Mesendoderm (in vitro differentiated cells): ENCODE measurements at places on chromosomes 16 and 17.
A peak's percentile ranks its signal among the peaks of the same experiment; 100 is the strongest.

DNA sequence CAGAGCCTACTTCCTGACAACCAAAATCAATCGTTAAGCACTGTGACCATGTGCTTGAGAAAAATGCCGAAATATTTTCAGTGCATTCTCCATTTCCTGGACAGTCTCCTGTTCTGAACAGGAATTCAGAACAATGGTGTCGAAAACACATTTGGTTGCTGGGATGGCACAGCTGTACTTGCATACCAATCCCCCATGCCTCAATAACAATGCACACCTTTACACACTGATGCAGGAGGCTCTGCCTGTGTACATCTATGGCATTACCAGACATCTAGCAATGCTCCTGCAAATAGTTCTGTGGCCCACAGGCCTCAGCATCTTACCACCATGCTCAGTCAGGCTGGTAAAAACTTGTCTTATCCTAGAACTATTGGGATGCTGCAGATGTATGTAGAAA is 6.2 kb downstream of the CHTF8 start:
- DNase-seq, result no peak

DNA sequence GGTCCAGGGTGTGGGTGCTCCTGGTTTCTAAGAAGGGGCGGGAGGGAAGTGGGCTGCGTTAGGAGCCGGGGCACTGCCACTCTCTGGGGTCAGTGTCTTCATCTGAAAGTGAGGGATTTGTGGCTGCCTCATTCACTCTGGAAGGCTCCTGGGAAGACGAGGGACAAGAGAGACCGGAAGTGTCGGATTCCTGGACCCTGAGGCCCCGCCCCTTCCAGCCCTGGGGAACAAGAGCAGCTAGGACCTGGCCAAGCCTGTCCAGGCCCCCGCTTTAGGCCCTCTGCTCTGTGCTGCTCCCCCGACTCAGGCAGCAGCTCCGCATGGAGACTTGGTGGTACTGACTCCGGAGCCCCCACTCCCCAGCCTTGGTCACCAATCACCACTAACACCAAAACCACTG is 6.5 kb downstream of the LGALS3BP start:
- DNase-seq, result peak; percentile 65

- no peak for DNase-seq
Observed at GRCh38 chr16:25134166-25134700, 22.7 kb downstream of the LCMT1 start.

DNA sequence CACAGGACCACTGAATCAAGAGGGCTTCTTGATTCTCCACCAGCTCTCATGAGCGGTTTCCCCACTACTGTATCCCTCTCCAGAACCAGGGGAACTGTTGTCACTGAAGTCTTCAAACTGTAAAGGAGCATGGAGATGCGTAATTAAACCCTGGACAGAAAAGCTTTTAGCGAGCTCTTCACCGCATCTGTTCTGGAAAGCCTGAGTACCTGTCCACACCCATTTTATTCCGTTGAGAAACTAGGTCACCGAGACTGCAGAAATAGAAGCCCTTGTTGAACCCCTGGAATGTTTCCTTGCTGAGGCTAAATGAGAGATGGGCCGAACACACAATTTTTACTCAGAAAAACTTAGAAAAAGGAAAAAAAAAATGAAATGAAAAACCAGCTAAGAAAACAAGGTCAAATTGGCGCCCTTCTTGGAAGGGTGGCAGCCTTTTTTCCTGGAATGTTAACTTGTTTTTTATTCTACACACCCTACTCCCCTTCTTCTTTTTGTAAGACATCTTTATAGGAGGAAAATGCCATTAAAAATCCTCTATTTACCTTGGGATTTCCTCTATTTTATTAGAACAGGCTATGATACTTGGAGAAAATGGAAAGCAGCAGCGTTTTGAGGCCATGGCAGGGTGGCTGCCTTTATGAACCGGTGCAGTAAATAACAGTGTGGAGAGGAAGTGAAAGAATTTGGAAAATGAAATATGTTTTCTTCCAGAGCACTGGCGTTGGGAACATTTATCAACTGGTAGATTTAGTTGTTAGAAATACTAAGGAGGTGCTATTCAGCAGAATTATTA is 52.6 kb upstream of the CRISPLD2 start:
- DNase-seq, result no peak

DNA sequence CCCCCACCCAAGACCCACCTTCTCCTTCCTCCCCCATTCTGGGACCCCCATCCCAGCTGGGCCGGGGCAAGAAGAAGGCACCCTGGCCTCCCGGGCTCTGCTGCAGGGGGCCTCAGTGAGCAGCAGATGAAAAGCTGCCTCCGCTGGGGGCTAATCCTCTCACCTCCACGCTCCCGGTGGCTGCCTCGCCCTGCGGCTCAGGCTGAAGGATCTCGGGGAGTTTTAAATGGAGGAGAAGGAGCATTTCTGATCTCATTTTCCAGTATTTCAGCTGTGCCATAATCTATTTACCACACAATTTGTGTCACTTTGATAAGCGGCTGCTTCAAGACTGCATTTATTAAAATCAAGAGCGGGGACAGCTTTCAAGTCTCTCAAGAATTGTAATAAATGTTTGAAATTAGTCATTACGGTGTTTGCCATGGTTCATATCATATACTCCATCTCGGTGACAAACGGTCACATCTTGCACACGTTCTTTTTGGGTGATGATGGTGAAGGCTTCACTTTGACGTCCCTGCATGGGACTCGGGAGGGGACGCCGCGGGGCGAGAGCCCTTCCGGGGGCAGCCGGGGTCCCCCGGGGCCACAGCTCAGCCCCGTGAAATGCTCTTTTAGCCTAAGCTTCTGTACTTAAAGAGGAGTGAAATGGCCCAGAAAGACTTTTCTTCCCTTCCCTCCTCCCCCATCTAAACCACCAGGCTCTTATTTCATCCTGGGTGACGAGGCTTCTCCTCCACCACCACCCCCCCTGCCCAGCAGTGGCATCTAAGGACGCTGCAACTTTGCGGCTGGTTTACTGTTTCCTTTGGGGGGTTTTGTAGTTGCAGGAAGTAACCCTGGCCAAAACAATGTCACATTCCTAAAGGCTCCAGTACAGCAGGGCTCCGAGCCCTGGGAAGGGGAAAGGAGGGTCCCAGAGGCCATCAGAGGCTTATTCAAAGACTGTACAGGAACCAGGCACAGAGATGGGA is 313.1 kb upstream of the TNRC6C start:
- DNase-seq, result peak; percentile 50

GRCh38 chr17:18889658-18890057 is 31.7 kb downstream of the PRPSAP2 start:
- no peak for DNase-seq

- peak; percentile 83 for DNase-seq
Observed at GRCh38 chr17:57408071-57408811, 151.9 kb downstream of the MSI2 start.

DNA sequence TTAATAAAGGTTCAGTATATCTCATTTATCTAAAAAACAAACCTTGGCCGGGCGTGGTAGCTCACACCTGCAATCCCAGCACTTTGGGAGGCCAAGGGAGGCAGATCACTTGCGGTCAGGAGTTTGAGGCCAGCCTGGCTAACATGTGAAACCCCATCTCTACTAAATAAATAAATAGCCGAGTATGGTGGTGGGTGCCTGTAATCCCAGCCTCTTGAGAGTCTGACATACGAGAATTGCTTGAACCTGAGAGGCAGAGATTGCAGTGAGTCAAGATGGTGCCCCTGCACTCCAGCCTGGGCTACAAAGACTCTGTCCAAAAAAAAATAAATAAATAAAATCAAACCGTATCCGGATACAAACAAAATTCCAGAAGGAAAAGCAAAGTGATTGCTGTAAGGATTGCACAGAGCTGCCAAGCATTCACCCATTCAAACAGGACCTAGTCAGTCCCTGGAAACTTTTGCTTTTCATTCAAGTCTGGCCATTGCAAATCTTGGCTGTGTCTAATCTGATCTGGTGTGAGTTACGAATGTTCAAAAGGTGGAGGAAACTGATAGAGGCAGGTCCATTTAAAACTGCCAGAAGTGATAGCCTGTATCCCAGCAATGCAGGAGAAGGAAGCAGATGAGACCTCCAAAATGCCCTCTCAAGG is 102.5 kb upstream of the CLEC3A start:
- DNase-seq, result no peak

DNA sequence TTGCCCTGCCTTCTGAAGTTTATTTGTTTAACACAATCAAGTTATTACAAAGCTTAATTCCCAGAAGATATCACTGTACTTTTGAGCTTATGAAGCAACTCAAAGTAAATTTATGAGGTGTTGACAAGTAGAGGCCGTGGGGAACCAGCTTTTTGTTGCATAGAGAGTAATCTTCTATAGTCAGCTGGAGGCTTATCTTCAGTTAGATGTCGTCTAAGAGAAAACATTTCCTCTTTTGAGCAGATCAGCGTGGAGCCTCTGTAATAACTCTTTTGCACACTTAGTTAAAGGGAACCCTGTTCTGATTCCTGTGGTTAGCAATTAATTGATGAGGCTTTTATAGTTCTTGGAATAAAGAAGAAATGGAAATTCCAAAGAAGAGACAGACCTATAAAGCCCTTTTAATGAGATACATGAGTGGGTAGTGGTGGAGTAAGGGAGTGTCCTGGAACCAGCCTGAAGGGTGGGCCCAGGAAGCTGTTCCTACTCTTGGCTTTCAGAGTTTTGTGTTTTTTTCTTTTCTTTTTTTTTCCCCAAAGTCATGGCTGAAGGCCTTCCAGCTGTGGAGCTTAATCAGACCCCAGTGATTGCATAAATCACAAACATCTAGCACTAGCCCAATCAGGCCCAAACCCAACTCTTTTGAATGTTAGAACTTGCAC is 28.9 kb upstream of the MAP3K14 start:
- DNase-seq, result no peak

DNA sequence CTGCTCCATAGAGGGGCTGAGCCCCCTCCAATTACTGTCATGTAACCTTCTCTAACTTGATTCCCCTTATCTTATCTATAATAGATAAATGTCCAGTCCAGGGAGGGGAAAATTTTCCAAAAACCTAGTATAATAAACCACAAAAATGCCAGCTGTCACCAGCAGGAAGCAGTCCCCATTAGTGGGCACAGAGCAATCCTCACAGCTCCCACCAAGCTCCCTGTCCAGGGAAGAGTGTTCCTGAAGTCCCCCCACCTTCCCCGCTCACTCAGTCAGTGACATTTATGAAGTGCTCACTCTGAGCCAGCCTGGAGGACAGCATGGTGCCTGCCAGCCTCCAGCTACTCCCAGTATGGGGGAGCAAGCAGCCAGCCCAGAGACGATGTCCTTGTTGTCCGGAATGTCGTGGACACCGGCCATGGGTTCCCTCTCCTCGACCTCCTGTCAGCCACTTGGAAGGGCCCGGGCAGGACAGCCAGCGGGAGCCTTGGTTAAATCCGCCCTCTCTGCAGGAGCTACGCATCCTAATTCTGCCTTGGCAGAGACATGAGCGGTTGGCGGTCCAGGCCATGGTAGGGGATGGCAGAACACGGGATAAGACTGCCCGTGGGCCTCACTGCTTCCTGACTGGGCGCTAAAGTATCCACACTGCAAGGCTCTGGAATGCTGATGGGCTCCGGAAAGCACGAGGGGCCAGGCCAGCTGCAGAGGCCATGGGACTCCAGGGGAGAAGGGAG is 102.0 kb upstream of the CDH5 start:
- no peak for DNase-seq

GRCh38 chr16:69408475-69408874 is 15.9 kb upstream of the CYB5B start:
- no peak for DNase-seq

DNA sequence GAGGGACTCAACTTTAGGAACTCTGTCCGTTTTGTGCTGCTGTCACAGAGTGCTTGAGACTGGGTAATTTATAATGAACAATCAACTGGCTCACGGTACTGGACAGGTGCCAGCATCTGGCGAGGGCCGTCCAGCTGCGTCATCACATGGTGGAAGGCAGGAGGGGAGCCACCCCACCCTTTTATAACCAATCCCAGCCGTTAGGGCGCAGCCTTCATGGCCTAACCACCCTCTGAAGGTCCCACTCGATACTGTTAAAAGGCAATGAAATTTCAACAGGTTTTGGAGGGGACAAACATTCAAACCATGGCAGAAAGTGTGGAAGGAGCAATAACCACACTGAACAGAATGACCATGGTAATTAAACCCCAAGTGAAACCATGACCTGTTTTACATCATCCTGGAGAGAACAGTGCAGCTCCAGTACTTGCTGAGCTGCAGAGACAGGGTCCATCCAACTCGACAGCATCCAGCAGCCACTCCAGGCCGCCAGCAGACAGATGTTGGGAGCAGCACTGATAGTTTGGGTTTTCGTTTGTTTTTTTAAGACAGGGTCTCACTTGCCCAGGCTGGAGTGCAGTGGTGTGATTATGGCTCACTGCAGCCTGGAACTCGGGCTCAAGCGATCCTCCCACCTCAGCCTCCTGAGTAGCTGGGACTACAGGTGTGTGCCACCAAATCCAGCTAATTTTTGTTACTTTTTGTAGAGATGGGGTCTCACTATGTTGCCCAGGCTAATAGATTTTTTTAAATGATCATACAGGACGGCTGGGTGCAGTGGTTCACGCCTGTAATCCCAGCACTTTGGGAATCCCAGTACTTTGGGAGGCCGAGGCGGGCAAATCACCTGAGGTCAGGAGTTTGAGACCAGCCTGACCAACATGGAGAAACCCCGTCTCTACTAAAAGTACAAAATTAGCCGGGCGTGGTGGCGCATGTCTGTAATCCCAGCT is 11.0 kb downstream of the CHMP6 start:
- no peak for DNase-seq

GRCh38 chr17:68601565-68602288 is 560 bp upstream of the FAM20A start:
- DNase-seq, result peak; percentile 51

GRCh38 chr16:58038219-58038641 is 12.7 kb downstream of the MMP15 start:
- DNase-seq, result no peak

DNA sequence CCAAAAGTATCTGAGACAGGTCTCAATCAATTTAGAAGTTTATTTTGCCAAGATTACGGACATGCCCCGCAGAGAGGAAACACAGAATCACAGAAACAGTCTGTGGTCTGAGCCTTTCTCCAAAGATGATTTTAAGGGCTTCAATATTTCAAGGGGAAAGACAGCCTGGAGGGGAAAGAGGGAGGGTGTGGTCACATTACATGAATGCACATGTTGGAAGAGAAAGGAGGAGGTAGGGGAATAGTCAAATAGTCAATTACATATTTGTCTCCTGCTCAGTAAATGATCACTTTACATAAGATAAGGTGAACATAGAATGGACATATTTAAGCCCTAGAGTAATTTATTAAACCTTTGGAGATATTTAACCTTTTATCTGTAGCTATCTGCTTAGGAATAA is 12.3 kb downstream of the UNC45B start:
- DNase-seq, result no peak
